ENCODE measurements at places on chromosomes 2 and 18.

GRCh38 chr18:25979369-25980040, 110.9 kb downstream of the SS18 start:
- DNase-seq = no peak

GRCh38 chr18:52403291-52404021, 63.5 kb downstream of the DCC start:
- DNase-seq = no peak

GRCh38 chr18:11902522-11903292, 5.4 kb downstream of the MPPE1 start:
- no peak for DNase-seq

- no peak for DNase-seq
Observed at GRCh38 chr2:29074411-29074810, at the start of gene PCARE. Gene PCARE (minus strand): TSS chr2:29074523. CDS start chr2:29074261, 262 bp downstream.

GRCh38 chr2:160918906-160919503, 241.2 kb upstream of the TANK start:
- DNase-seq = no peak

- DNase-seq = no peak
Observed at GRCh38 chr2:136075476-136075875, 42.5 kb downstream of the CXCR4 start.

GRCh38 chr2:188235364-188235763, 56.3 kb upstream of the GULP1 start:
- DNase-seq = peak; percentile 11

- no peak for DNase-seq
Observed at GRCh38 chr2:120731175-120731574, 4.5 kb upstream of the GLI2 start.

GRCh38 chr2:127044165-127044718, 62.7 kb downstream of the BIN1 start:
- no peak for DNase-seq

- DNase-seq = no peak
Observed at GRCh38 chr18:5851998-5852397, 43.3 kb downstream of the TMEM200C start.

- no peak for DNase-seq
Observed at GRCh38 chr2:204452464-204453023, 92.7 kb upstream of the PARD3B start.

DNA sequence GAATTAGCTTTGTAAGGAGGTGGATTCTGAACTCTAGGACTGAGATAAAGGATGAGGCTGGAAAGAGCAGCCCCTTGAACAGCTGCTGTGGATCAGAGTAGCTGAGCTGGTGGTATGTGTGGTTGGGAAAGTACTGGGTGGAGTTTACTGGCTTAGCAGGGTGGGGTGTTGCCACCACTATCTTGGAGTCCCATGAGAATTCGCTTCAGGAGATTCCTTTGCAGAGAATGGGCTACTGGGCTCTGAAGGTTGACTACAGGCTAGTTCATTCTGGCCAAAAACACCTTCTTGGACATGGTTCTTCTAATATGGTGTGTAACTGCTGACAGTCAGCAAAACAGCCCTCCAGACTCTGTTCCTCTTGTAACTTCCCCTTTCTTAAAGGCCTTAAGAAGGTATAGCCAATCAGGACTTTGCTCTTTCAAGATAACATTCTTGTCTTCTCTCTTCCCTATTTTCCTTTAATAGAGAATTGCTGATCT, 52.7 kb downstream of the TET3 start:
- DNase-seq = no peak
